ENCODE measurements at places on chromosomes 16 and 17.

DNA sequence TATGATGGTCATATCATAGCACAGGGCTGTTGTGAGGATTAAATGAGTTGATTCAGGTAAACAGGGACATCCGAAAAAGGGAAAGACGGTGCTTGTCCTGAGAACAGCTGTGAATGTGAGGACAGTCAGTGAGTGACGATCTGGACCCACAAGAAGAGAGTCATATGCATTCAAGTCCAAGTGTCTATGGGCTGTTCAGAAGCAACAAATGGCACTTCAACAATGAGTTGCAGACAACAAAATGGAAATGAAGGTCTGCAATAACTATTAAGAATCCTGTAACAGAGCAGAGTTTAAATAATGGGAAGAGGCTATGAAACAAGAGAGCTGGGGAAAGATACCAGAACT lies 100.3 kb downstream of the ADCY9 start:
- no peak for DNase-seq

GRCh38 chr16:85687651-85688471 lies 893 bp downstream of the GINS2 start:
- no peak for DNase-seq

GRCh38 chr17:2383628-2384167 lies 17.2 kb downstream of the MNT start:
- DNase-seq, result no peak

DNA sequence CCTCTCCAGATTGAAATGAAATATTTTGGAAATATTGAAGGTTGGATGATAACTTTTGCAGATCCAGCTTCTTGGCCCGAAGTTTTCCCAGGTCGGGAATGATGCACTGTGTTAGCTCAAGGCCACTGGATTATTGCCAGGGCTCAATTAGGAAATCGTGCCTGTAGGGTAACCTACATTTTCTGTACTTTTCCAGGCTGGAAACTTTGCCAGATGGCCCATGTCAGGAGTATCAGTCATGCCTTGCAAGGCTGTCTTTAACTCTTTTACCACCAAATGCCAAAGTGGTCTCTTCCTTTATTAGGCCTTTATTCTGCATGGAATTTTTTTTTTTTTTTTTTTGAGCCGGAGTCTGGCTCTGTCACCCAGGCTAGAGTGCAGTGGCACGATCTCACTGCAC lies 8.9 kb upstream of the SEC14L1 start:
- DNase-seq, result no peak

DNA sequence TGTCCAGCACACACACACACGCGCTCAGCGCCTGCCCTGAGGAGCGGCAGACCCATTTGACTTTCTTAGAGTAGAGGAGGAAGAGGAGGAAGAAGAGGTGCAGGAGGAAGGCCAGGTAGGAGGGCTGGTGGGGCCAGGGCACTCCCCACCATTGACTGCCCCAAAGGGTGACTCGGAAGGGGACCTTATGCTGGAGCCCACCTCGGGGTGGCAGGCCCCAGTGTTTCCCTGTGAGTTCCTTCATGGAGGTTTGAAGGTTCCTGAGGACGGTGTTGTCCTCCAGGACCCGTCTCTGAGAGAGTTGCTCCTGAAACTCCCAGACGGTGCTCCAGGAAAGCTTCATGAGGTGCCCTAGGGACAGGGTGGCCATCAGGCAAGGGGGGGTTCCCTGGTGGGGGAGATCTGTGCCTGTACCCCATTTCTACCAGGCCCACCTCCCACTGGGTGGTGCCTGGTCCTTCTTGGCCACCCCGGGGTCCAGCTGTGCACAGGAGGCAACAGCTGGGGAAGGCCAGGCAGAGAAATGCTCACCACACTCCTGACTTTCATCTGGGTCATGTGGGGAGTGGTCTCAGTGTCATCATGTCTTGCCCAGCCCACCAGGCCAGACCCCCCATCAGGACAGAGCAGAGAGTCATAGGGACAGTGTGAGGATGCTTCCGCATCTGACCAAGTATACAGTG lies 89.5 kb downstream of the TNFRSF13B start:
- no peak for DNase-seq

DNA sequence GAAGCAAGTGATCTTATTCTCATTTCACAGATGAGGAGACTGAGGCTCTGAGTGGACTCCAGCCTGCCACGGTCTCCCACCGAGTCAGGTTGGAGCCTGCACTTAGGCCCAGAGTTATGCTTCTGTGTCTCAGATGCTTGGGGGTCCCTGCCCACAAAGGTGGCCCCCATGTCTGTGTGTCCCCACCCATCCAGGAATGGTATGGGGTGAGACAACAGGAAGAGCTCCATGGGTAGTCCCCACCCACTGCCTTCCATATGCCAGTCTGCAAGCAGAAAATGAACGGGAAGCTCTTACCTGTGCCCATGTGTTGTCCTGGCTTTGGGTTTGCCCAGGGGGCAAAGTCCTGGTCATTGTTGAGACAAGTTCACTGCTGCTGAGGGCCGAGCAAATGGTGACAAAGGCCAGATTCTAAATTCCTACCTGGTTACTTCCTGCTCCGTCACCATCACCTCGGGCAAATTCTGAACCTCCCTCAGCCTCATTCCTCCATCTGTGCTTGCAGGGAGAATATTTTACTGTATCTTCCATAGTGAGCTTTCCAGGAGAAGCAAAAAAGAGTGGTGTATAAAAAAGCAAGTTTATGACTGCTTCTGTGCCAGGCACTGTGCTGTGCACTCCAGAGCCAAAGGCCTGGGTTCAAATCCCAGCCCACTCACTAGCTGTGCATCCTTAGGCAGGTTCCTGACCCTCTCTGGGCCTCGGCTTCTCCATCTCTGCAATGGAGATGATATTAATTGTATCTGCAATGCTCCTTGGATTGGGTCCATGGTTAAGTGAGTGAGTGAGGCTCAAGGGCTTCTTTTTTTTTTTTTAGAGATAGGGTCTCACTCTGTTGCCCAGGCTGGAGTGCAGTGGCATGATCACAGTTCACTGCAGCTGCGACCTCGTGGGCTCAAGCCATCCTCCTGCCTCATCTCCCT lies 9.3 kb downstream of the IL4R start:
- no peak for DNase-seq

DNA sequence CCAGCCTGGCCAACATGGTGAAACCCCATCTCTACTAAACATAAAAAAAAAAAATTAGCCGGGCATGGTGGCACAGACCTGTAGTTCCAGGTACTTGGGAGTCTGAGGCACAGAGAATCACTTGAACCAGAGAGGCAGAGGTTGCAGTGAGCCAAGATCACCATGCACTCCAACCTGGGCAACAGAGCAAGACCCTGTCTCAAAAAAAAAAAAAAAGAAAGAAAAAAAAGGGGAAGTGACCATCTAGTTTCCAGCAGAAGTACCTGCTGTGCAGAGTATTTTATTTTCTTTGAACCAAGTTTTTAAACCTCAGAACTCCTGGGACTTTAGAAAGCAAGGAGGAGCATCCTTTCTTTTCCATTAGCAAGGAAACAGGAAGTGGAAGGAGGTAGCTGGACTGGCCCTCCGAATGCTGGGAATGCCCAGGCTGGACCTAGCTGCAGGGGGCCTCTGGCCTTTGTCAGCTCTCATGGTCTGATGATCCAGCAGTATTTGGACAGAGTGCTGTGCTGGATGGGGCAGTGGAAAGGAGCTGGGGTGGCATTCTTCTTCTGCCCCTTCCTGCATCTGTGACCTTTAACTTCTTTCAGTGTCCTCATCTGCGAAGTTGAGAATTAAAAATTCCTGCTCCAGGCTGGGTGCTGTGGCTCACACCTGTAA lies 6.6 kb downstream of the GID4 start:
- DNase-seq, result no peak

DNA sequence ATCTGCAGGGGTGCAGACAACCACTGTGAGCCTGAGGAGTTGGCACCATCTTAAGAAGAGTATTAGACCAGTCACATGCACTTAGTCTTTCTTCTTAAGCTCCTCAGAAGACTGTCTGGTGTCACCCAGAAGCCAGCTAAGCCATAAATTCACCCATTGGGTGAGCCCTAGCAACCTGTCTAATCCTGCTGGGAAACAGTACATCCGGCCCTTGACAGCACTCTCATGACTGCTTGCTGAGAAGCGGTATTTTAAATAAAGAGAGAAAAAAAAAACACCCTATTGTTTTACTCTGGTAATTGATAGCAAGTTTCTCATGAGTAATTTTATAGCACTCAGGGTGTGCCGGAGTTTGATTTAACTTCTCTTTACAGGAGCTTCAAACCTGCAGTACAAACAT lies 134.7 kb downstream of the SOX9 start:
- no peak for DNase-seq

GRCh38 chr16:70706948-70707465 lies 21.2 kb upstream of the MTSS2 start:
- DNase-seq, result no peak

DNA sequence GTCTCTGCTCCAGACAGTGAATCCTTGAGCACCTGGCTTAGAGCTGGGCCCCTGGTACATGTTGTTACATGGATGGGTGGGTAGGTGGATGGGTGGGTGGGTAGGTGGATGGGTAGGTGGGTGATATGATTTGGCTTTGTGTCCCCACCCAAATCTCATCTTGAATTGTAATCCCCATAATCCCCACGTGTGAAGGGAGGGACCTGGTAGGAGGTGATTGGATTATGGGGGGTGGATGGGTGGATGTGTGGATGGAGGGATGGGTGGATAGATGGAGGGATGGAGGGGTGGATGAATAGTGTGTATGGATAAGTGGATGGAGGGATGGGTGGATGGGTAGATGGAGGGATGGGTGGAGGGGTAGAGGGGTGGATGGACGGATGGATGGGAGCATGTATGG lies 26.6 kb upstream of the NPTX1 start:
- no peak for DNase-seq

DNA sequence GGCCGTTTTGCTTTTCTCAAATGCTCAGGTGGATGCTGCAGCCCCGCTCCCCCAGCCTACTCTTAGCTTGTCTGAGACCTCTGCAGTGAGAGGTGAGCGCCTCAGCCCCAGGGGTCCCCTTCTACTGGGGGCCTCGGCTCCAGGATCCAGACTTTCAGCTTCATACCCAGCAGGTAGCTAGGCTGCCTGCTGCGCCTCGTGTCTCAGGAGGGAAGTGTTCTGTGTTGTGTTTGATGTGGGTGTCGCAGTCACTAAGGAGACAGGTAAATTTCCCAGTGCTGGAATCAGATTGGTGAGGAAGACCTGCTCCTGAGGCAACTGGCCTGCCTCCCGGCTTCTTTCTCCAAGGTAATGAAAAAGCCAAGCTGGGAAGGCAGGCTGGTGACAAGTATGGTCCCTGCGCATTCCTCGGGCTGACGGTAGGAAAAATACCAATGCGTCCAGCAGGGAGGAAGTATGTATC lies 604.0 kb upstream of the SALL1 start:
- DNase-seq, result no peak

DNA sequence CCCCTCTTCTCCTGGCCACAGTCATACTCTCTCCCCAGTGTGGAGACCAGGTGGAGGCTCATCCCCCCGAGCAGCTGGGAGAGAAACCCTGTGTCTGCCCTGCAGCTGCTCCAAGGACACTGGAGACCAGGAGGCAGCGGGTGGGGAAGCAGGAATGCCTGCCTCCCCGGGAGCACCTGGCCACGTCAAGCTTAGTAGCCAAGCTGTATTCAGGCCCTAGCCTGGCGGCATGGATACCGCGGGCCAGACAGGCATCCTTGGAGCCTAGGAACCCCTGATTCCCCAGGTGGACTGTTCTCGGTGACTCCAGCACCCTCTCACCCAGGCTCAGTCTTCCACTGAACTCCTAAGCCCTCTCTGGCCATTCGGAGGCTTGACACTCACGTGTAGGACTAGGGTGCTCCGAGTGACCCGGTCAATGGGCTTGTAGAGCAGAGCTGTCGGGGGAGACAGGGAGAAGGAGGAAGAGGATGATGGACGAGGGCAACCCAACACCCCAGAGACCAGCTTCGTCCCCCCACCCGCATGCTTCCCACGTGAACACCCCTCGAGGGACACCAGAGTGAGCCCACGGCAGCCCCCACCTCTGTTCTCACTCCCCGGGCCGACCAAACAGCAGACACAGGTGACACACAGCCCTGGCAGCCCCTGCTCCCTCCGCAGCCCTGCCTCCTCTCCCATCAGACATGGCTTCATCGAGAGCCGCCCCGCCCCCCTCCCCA lies 76.5 kb downstream of the TIMM22 start:
- no peak for DNase-seq

GRCh38 chr16:14180481-14180944 lies 109.4 kb downstream of the MRTFB start:
- no peak for DNase-seq

DNA sequence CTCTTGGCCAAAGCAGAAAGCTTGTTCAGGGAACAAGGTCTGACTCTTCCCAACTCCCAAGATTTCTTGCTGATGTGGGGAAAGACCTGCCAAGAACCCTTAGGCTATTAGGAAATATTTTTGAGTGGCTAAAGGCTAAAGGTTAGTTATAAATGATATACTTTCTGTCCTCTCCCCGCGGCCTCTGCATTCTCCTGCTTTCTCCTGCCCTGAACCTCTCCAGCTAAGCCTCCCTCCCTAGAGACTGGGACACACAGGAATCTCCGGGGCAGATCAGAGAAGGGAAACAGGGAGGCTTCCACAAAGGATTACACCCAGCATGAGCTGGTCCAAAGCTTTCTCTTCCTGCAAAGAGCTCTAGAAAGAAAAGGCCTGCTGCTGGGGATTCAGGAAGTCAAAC lies 2.3 kb downstream of the SLC43A2 start:
- no peak for DNase-seq

DNA sequence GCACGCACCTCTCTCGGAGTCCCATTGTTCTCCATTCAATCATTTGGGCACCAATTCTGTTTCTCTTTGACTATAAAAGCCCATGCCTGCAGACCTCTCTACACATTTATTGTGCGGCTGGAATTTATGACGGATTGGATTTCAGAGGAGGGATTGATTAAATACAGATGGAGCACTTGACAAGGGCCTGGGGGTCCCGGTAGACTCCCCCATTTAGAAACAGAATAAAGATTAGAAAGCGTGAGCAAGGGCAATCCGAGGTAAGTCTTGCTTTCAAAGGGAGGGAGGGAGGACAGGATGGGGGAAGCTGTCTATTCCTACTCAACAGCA lies 15.1 kb upstream of the PITPNM3 start:
- DNase-seq, result no peak

DNA sequence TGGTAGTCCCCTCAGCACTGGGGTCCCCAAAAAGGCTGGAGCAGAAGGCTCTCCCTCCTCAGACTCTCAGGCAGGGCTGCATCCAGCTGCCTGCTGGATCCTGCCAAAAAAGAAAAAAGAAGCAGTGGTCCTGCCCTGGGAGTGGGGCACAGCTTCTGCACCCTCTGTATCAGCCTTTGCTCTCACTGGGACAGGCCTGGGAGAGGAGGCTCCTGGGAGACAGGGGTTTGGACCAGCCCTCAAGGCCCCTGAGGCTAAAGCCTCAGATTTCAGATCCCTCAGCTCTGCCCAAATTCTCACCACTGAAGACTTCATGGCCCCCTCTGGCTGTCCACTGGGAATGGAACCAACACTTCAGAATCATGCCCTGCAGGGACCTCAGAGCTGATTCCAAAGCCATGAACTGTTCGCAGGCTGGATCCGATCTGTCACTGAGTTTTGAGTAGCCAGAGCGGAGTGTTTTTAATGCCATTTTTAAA lies 96.9 kb downstream of the C16orf78 start:
- DNase-seq, result no peak
